ENCODE measurements at places on chromosomes 1 and 21.

GRCh38 chr21:14768042-14768441 is 221.9 kb upstream of the SAMSN1 start:
- DNase-seq: no peak

DNA sequence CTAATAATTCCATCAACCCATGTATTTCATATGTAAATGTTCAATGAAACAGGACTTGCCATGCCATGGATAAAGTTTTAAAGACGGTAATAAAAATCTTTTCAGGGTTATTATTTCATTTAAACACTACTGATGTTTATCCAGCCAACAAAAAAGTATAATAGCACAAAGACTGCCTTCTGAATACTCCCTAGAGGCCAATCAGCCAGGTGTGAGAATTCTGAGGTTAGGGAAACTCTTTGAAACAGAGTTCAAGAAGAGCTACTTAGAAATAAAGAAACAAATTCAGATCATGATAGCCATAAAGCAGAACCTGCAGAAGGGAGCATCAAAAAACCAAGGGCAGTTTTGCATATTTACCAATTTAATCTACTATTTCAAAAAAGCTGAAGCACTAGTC is 48.7 kb downstream of the AKT3 start:
- no peak for DNase-seq

DNA sequence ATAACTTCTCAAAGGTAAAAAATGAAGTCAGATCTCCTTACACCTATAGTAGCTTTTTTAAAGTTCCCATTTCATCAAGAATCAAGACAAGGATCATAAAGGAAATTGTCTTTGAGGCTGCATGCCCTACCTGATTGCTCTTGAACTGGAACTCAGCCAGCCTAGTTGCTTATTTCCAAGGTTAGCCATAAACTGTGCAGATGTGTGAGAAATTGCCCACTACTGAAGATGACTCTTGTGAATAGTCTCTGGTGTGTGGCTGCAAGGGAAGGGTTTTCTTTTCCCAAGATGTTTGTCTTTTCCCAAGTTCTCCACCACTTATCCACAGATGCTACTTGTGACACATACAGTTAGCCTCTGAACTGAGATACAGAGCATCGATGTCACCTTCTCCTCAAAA is 81.7 kb upstream of the DUSP10 start:
- no peak for DNase-seq

GRCh38 chr21:35737449-35737848 is 322.9 kb downstream of the SETD4 start:
- no peak for DNase-seq

DNA sequence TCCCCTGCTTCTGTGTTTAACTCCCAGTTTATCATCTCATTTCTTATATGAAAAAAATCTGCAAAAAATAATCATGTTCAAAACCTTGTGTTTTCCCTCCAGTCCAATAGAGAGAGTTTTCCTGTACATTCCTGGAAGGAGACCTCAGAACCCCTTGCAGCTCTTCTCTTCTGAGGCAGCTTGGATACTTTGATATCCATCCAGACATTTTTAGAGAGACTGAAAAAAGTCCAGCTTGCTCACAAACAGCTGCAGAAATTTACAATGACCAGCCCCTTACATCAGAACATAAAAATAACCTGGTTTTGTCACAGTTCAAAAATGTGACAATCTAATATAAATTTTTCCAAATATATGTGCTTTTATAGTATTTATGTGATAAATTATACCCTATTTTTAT is 73.3 kb upstream of the C1orf115 start:
- no peak for DNase-seq

GRCh38 chr1:75559136-75559535 is 51.8 kb downstream of the SLC44A5 start:
- no peak for DNase-seq

- DNase-seq: no peak
Measured at GRCh38 chr1:73593364-73593763, 604.6 kb downstream of the LRRIQ3 start.

- no peak for DNase-seq
Measured at GRCh38 chr1:147758379-147759100, 1.9 kb downstream of the GJA5 start.

GRCh38 chr21:41927727-41928409 is 25.9 kb downstream of the C2CD2 start:
- DNase-seq: no peak

- DNase-seq: no peak
Measured at GRCh38 chr1:24490101-24490781, 12.4 kb upstream of the RCAN3 start.

DNA sequence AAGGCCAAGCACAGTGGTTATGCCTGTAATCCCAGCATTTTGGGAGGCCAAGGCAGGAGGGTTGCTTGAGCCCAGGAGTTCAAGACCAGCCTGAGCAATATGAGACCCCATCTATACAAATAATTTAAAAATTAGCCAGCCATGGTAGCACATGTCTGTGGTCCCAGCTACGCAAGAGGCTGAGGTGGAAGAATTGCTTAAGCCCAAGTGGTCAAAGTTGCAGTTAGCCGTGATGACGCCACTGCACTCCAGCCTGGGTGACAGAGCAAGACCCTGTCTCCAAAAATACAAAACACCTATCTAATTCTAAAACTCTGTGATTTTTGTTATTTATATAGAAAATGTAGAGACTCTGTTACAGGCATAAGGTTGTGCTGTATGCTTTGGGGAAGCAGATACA is 44.2 kb upstream of the ZYG11A start:
- no peak for DNase-seq

- DNase-seq: no peak
Measured at GRCh38 chr1:186244825-186245224, 130.2 kb downstream of the TPR start.

DNA sequence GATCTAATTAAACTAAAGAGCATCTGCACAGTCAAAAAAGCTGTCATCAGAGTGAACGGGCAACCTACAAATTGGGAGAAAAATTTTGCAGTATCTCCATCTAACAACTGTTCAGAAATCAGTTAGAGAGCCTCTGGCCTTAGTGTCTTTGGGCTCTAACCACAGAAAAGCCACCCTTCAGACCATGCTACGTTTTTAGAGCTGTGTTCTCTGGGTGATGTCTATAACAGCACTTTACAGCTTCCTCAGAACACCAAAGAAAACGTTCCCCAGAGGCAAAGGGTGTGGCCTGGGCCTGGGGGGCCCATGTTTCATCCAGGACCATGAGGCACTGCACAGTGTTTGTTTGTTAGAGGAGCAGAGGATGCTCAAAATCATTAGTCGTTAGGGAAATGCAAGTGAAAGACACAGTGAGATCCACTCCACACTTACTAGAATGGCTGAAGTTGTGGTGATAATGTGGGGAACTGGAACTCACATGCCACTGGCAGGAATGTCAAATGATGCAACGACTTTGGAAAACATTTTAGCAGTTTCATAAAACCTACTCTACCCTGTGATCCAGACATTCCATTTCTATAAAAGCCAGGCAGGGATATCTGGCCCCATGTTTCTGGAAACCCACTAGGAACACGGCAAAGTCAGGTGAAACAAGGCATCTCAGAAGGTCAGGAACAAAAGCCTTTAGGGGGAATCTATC is 250.4 kb upstream of the HOOK1 start:
- DNase-seq: no peak

- DNase-seq: no peak
Measured at GRCh38 chr1:202976633-202977032, 9.6 kb upstream of the CYB5R1 start.

DNA sequence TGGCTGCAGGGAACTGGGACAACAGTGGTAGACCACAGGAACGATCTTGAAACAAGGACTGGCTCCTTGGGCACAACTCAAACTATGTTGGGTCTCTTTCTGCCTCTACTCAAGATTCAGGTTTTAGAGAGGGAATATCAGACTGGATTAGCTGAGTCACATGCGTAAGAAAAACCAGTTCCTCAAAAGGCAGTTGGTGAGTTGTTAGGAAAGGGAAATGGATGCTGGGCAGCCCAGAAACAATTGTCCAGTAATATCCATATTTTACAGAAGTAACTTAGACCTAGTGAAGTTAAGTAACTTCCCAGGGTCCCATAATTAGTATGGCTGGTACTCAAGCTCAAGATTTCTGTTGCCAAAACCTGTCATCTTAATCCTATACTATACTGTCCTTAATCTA is 27.0 kb upstream of the TMEM39B start:
- DNase-seq: no peak

DNA sequence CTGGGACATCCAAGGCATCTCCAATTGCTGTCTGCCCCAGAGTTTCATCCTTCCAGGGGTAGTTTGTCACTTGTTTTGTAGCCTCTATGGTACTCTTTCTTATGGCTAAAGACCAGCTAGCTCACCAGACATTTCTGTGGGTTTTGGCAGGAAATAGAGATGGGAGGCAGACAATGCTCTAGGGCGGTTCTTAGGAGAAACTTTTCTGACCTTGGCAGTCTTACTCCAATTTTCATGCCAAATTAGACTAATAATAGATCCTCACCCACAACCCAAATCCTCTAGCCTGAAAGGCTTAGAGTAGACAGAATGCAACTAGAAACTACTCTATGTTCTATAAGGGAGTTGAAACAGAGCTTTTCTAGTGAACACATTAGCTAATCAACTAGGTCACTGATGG is 69.8 kb downstream of the LRIG2 start:
- DNase-seq: no peak

DNA sequence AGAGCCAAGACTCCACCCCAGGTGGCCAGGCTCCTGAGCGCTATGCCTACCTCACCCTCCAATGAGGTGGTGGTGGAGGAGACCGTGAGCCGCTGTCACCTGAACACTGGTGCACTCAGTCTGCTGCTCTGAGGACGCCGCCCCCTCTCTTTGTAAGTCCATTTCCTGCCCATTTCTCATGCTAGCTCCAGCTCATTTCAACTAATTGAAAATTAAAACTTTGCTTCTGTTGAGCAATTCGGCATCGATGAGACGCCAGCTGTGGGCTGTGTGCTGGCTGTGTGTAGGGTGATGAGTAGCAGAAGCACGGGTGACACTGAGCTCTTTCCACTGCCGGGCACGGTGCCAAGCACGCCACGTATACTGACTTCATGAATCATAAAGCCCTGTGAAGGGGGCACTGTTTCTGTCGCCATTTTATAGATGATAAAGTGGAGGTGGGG is 11.2 kb downstream of the TNFRSF1B start:
- no peak for DNase-seq

DNA sequence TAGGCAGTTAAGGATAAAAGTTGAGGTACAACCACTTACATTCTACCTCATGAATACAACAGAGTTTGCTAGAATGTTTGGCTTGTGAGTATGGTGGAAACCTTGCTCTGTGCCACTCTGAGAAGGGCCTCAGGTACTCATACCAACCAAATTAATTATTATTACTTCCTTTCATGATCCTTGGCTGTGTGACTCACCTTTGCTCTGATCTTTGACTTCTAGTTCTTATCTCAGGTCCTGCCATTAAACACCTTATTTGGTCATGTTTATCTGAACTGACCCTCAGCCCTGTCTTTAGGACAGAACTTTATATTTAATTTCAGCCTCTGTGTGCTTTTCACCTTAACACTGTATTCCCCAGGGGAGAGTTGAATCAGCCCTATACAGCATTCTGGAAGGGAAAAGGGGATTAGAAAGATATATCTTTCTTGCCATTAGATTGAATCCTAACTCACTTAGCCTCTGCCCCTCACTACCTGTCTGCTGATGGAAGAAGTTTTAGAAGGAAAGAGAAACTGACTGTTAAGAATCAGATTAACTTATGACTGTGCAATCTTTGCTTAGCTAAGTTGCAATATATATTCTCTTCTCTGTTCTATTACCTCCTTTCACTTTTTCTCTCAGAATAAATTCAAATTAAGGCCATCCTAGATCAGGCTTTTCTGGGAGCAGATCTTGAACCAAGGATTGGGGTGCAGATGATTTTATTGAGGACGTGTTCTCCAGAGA is 260.4 kb upstream of the DPYD start:
- no peak for DNase-seq

GRCh38 chr21:44618504-44618903 is 6.6 kb downstream of the KRTAP10-8 start:
- no peak for DNase-seq

DNA sequence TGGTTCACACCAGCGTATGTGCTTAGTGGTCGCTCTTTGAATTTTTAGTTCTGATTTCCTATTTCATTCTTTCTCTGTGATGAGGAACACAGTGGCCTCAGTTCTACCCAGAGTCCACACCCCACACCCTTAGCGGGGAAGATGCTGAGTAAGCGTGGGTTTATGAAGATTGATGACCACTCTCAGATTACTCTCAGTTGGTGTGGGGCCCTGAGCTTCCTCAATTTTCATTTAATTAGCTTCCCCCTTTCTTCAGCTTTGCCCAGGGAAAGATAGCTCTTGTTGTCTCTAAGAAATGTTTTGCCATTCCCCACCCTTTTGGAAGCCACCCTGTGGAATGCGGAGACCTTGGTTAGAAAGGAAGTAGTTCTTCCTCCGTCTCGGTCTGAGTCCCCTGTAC is 299.9 kb upstream of the PROX1 start:
- no peak for DNase-seq

DNA sequence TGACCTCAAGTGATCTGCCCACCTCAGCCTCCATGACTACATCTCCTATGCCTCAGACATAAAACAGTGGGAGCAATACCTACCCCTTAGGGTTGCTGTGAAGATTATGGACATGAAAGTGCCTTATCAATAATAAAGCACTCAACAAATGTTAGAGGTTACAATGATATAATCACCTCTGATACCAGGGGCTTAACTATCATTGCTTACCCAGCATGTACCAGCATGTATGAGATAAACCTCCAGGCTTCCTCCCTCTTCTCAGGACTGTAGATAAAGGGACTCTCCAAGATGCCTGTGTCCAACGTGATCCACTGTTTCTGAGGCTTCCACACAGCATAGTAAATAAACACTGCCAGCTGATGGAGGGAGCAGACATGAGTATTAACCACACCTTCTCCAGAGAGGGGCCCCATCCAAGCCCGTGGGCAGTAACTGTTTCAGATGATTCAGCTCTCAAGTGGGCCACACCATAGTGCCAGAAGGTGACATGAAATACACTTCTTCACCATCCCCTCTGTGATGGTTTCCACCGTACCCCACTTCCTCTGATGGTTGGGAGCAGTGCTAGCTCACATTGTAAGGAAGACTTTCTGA is 26.2 kb downstream of the RHBDL2 start:
- no peak for DNase-seq

DNA sequence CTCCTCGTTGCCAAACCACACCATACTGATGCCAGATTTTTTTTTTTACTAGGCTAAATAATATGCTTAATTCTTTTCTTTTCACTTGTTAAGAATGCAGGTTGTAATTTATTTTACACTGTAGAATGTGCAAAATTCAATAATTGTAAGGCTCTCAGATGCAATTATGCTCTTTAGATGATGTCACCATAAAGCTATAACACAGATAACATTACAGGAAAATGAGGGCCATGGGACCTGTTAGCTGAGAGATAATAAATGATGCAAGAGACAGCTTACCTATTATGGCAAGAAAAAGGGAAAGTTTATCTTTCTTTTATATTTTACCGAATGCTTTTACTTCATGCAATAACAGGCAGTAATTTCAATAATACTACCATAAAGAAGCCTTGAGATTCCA is 35.4 kb downstream of the CHRM3 start:
- DNase-seq: no peak

Data from cerebellar nuclear complex (tissue), 1 donor.